ENCODE measurements at places on chromosomes 4 and X.

DNA sequence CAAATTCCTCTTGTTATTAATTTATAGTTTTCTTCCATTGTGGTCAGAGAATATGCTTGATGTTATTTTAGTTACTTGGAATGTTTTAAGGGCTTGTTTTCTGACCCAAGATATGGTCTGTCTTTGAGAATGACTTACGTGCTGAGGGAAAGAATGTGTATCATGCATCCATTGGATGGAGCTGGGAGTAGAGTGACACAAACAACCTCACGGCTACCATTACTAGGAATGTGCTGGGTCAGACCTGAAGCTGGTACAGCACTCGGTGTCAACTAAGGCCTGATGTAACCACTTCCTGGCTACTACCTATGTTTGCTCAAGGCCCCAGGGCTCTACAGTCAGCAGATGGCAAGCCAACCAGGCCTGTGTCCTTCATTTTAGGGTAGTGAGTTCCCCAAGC lies 257.8 kb downstream of the FAT4 start:
- no peak for DNase-seq

DNA sequence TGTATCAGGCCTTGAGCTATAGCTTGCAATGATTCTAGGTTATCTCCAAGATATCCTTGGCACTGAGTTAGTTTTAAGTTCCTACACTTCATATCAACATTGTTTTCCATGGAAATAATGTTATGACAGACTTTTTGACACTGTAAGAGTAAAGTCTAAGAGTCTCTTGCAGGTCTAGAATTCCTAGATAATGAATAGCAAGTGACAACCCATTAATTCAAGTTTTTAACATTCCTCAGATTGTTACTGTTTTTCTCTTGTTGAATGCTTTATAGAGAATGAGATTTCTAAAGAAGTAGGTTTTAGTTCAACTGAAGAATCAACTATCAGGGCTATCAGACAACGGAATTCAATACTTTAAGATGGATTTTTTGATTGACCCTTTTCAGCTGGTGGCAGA lies 276.1 kb downstream of the PPP3CA start:
- no peak for DNase-seq

GRCh38 chr4:187576751-187577150 lies 418.8 kb upstream of the ZFP42 start:
- no peak for DNase-seq

DNA sequence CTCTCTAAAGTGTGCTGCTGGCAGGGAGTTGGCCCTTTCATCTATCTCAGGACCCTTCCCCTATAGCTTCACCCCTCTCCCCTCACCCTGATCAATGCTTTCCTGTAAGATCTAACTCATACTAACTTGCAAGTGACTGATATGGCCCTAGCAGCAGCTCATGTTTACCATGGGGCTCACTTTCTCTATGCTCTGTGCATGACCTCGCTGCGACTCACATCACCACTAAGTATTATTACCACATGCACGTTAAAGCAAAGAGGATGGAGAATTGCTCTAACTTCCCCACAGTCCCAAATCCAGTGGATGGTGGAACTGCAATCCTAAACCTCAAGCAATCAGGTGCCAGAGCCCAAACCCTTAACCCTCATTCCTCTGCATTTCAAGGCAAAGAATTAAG lies 626.6 kb downstream of the MID1IP1 start:
- DNase-seq: no peak

DNA sequence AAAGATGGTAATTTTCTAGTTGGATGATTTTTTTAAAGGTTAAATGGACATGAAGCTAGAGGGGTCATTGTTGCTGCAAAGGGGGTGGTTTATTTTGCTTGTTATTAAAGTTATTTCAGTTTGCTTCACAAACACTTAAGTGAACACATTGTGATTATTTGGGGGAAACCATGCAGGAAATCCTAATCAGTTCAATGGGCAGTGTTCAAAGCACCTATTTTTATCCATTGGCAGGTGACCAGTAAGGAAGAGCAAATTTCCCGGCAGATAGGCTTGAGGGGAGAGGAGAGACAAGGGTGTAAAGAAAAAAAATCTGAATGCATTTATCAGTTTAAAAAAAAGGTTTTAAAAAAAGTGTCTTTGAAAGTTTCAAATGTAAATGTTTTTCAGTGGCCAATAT lies 17.6 kb downstream of the GPR174 start:
- no peak for DNase-seq

DNA sequence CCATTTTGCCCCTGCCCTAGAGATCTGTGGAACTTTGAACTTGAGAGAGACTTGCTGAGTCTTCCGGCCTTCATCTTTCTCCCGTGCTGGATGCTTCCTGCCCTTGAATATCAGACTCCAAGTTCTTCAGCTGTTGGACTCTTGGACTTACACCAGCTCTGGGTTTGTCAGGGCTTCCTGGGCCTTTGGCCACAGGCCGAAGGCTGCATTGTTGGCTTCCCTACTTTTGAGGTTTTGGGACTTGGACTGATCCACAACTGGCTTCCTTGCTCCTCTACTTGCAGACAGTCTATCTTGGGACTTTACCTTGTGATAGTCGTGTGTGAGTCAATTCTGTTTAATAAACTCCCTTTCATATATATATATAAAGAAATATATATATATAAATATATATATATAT lies 1071.0 kb downstream of the ADGRL3 start:
- no peak for DNase-seq

- no peak for DNase-seq
Observed at GRCh38 chr4:2968381-2968780, 5.0 kb downstream of the GRK4 start.
